ENCODE measurements at places on chromosomes 16 and 17.
A peak's percentile ranks its signal among the peaks of the same experiment; 100 is the strongest.

- no peak for DNase-seq
These were observed 61.7 kb upstream of the XYLT1 start for GRCh38 chr16:17532338-17532995.

- DNase-seq = no peak
These were observed 1.8 kb downstream of the KRT23 start for GRCh38 chr17:40935624-40936023.

- DNase-seq = no peak
These were observed 52.6 kb downstream of the ZFHX3 start for GRCh38 chr16:72995151-72995881.

GRCh38 chr16:69064764-69065313 is 40.6 kb upstream of the HAS3 start:
- DNase-seq = no peak

GRCh38 chr16:80027007-80027965 is 426.7 kb upstream of the MAF start:
- peak; percentile 95 for DNase-seq

- no peak for DNase-seq
These were observed 45.8 kb downstream of the COX4I1 start for GRCh38 chr16:85845266-85845665.

GRCh38 chr17:44918006-44918405 is 2.7 kb upstream of the GFAP start:
- peak; percentile 37 for DNase-seq

- DNase-seq = peak; percentile 94
These were observed 7.9 kb upstream of the LLGL1 start for GRCh38 chr17:18217412-18218015.

GRCh38 chr17:39591958-39592954 is 15.5 kb downstream of the NEUROD2 start:
- no peak for DNase-seq

DNA sequence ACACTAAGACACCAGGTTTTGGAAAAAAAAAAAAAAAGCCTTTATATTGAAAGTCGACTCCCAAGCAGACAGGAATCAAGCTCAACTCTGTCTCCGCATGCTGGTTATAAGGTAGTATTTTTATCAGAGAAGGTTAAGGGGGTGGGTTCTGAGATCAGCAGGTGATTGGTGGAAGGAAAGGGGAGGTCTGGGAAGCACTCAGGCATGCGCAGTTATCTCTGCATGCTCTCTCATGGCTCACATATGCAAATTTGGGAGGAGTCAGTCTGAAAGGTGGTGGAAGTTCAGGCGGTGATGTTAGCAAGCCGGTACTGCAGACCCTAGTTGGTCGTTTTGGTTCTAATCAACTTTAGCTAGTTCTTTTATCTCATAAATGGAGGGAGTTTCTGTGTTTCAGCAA is 357.6 kb upstream of the C16orf82 start:
- DNase-seq = no peak

GRCh38 chr16:49382916-49383315 is 9.3 kb downstream of the C16orf78 start:
- no peak for DNase-seq

All from lower leg skin (tissue), 4 donors.